Activated naive CD4-positive, alpha-beta T cell treated with anti-CD3 and anti-CD28 coated beads, Interleukin-2, amount 10 ng/mL, durations not matched to agents 7 days and 5 days (primary cell): ENCODE measurements at places on chromosomes 5 and 9.

- no peak for DNase-seq
These were observed 19.6 kb upstream of the ARL15 start for GRCh38 chr5:54329731-54330709.

- no peak for DNase-seq
These were observed 103.5 kb upstream of the C5orf63 start for GRCh38 chr5:127176769-127177168.

DNA sequence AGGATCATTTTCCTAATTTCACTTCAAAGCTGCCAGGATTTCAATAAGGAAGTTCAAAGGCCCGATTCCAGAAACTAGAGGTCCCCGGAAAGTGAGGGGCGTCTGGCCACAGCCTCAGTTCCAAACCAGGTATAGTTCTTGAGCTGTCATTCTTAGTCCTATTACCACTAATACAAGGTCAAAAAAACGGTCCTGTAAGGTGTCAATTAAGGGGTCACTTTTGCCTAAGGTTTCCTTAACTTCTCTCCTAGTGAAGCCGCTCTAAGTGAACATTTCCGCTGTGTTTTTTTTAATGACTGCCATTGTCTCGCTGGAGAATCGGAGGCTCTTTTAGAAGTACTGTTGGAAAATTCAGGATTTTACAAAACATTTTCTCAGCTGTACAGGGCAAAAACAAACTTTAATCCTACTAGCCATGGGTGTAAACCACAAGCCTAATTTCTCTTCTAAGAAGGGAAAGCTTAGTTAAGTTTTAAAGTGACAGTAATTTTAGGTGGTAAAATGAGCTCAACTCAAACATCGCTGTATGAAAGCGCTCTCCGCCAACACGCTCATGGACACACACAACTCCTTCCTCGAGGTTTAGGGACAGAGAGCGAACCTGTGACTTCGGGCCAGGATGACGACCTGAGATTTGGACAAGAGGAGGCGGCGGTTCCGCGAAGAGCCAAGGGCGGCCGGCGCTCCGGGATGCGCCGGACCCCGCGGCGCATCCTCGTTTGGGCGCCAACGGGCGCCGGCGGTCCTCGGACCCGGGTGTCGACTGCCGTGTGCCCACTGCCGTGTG, 76.7 kb upstream of the IFNE start:
- DNase-seq = peak; percentile 23

DNA sequence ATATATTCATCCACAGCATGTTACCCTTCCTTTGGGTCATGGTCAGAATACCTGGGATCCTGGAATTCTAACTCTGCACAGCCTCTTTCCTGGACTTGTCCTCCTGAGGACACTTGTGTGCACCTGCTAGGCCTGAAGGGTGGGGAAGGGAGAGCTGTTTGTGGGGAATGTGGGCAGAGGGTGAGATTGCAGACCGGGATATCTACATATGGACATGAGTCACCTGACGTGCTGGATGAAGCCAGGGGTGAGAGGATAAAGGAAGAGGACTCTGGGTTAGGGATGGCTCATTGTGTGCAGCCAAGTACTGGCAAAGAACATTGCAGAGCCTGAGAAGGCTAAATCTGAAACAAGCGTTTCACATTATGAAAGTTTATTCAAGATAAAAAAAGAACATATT, 241.4 kb upstream of the RPS23 start:
- no peak for DNase-seq
